ENCODE measurements at places on chromosomes 7 and 10.

- no peak for DNase-seq
These were observed 93.0 kb upstream of the IL6 start for GRCh38 chr7:22633954-22634474.

- DNase-seq, result peak; percentile 59
These were observed 2.1 kb upstream of the HOXA1 start for GRCh38 chr7:27097686-27098577.

DNA sequence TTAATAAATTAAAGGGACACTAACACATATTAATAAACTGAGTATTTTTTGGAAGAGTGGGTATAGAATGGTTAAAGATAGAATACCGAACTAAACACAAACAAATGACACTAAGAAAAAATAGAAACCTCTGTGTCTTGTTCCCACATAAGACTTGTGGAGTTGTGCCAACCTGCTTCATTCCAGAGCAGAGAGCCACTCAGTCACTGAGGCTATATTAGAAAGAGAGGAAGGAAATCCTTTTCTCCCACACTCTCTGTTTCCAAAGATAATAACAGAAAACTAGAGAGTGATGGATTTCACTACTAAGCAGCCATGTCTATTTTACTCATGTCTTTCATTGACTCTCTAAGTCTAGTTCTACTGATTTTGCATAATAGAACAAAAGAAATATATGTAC, 26.0 kb downstream of the CTNNA3 start:
- no peak for DNase-seq

DNA sequence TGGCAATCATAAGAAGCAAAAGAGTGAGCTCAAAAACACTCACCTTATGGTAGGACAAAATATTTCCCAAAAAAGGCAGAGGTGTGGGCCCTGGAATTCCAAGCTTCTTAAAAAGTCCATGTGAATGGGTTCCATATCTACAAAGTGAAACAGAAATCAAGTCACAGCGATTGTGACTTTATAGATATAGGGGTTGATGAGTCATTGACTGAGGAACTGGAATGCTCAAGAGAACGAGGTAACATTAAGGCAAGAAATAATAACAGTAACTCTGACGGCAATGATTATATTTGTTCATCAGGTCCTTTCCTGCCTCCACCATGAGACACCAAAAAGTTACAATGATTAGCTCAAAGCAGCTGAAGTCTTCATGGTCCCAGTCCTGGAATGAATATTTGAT, 4.0 kb downstream of the CYP3A4 start:
- no peak for DNase-seq

DNA sequence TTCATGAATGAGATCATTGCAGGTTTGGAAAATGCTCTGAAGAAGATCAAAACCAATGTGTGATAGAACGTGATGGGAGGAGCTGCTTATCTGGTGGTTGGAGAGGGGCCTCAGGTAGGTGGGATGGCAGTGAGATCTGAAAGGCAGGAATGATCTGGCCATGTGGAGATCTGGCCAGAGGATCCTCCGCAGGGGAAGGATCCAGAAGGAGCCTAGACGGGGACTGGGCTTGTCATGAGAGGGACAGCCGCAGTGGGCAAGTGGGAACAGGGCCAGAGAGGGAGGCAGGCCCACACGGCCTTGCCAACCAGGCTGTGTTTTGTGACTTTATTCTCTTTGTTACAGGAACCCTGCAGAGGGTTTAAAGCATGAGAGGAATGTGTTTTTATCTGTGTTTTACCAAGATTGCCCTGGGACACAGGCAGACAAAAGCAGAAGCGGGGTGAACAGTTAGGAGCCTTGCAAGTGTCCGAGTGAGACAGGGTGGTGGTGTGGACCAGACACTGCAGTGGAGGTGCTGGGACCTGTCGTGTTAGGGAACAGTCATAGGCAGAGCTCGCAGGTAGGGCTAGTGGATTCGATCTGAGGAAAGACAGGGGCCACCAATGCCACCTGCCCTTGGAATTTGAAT, 66.6 kb downstream of the TLL2 start:
- no peak for DNase-seq

- DNase-seq, result no peak
These were observed 50.9 kb downstream of the INPP5A start for GRCh38 chr10:132588301-132589013.

GRCh38 chr7:117146059-117146458, 176.8 kb downstream of the WNT2 start:
- DNase-seq, result no peak

- DNase-seq, result no peak
These were observed 123.9 kb downstream of the DNAJB6 start for GRCh38 chr7:157460721-157461120.

DNA sequence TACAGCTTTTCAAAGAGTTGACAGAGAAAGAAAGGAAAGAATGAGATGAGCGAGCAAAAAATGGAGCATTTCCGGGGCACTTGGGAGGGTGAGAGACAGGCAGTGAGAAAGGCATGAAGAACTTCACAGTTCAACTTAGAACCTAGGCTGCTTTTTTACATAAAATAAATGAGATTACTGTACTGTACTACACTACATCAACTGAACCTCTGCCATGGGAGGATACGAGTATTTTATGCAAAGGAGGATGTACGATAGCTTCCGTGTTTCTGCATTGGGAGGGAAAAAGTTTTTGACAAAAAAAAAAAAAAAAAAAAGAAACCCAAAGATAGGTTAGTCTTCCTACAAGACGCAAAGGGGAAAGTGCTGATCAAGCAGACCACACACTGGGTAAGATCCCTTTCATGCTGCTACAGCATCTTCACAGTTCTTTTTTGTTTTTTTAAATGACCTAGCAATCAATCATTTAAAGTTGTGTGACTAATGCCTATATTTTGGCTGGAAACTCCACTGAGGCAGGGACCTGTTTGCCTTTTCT, 88.0 kb downstream of the RAPGEF5 start:
- DNase-seq, result no peak

DNA sequence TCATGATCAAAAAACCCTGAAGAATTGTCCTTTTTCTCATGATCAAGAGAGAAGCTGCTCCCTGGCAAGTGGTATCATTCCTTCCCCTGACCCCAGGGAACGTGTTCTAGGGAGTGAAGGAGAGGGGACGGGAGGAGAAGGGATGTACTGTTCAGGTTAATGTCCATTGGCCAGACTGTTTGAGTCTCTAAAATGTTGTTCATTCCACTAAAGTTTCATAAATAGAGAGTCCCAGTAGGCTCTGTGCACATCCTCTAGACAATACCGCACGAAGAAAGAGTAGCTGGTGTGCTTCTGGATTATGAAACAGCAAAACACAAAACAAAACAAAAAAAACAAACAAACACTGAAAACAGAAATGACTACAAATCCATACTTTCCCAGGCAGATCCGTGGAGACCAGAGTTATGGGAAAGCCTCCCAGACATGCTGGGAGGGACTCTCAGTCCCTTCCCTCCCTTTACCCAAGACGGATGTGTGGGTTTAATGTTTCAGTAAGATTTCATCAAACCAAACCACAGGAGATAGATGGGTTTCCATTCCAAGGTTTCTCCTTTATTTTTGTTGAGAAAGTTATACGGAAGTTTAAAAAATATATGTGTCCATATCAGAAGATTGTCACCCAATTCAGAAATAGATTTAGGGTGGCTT, 66.5 kb upstream of the TNS3 start:
- no peak for DNase-seq
